BE2C (cell line): ENCODE measurements at places on chromosomes 5 and 9.

- no peak for DNase-seq
These were observed 44.4 kb downstream of the TTC39B start for GRCh38 chr9:15262581-15262980.

DNA sequence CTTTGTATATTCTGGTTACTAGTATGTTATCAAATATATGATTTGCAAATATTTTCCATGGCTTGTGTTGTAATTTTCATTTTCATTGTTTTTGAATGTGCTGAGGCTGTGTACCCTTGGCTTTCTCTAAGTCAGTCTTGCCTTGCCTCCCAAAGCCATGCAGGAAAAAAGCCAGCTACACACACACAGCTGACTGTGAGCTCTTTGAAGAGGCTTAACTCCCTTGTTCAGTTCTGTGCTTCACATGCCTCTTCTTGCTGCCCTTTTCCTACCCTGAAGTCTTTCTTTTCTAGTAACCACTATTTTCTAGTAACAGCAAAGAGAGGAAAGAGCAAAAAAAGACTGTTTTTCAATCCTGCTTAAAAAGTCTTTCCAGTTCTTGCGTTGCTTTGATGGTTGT, 53.9 kb downstream of the KCNN2 start:
- no peak for DNase-seq

DNA sequence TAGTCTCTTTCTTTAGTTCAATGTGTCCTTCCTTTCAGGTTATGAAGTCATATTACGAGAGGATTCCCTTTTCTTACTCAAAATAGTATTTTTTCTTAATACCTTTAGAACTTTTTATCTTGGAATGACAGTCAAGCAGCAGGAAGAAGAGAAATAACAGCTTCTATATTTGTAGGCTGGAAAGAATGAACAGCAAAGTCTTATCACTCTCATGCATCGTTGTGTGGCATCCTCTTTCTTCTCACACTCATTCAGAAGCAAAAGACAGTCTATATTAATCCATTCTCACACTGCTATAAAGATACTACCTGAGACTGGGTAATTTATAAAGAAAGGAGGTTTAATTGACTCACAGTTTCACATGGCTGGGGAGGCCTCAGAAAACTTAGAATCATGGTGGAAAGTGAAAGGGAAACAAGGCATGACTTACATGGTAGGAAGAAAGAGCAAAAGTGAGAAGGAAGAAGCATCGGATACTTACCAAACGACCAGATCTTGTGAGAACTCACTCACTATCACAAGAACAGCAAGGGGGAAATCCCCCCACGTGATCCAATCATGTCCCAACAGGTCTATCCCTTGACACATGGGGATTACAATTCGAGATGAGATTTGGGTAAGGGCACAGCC, 1646.1 kb upstream of the CDH6 start:
- DNase-seq, result no peak

DNA sequence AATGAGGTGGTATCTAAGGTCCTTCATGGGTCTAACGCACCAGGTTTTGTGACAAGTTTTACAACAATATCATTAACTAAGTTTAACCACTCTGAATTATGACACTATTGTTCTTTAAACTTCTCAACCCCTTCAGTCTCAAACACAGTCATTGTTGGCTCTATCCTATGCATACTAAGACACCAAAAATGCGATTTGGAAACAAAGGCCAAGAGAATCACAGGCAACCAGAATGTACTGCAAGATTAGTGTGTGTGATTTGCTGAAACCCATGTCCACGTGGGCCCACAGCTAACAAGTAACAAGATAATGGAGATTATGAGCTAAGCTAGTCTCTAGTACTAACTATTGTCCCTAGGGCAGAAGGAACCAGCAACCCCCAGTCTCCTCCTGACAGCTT, 142.2 kb upstream of the RANBP3L start:
- no peak for DNase-seq

GRCh38 chr5:91283899-91284298, 99.2 kb downstream of the ARRDC3 start:
- DNase-seq, result no peak

DNA sequence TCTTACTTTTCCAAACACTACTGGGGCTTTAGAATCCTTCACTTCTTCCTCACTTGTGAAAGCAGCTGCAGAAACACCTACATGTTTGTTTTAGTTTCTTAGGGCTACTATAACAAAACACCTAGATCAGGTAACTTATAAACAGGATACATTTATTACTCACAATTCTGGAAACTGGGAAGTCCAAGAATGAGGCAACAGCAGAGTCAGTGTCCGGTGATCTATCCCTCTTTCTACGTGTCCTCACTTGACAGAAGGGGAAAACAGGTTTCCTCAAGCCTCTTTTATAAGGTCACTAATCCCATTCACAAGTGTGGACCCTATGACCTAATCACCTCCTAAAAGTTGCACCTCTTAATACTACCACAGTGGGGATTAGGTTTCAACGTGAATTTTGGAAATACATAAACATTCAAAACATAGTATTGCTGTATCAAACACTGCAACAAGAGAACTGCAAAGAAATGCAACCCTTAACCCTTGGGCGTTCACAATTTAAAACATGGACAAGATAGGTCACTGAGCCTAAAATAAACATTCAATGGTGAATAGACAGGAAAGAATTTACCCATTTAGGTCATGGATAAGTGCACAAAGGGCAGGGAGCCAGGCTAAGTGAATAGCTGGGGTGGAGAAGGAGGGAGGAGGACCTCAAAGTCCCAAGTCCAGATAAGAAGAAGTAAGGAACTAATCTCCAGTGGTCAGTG, 104.3 kb downstream of the PIK3R1 start:
- DNase-seq, result no peak

DNA sequence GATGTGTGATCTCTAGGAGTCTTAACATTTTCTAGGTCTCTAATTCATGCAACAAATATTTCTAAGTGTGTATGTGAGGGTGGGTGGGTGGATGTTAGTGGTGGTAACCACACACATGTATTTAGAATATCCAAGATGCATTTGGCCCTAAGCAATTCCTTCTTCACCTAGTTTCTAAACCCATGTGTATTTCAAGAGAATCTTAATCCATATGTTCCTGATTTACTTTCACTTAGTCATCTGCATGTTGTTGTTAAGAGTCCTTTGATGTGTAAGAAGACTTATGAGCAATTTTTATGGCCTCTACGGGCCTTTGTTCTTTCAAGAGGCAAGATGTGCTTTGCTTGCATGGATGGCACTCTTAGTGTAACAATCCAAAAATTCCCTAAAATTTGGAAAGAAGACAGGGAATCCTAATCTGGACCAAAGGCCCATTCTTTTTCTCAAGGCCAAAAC, 282.6 kb downstream of the SPATA31D1 start:
- no peak for DNase-seq

DNA sequence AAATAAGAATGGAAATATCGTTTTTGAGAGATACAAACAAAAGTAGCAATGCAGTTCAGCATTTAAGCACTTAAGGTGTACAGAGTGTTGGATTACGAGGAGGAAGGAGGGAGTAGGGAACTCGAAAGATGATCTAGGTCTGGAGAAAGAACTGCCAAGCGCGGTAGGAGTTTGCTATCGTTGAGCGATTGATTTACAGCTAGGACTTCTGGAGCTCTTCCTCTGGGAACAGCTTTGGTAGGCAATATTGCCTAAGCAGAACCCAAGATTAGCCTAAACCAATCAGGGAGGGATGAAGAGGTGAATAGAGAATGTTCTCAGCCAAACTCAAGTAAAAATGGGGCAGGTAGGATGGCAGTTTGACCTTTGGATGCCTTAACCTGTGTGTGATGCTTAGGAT, 965 bp downstream of the CLTA start:
- DNase-seq, result no peak

GRCh38 chr5:171152382-171152781, 156.7 kb upstream of the TLX3 start:
- no peak for DNase-seq

- DNase-seq, result no peak
These were observed 32.1 kb downstream of the VAV2 start for GRCh38 chr9:133959966-133960567.

DNA sequence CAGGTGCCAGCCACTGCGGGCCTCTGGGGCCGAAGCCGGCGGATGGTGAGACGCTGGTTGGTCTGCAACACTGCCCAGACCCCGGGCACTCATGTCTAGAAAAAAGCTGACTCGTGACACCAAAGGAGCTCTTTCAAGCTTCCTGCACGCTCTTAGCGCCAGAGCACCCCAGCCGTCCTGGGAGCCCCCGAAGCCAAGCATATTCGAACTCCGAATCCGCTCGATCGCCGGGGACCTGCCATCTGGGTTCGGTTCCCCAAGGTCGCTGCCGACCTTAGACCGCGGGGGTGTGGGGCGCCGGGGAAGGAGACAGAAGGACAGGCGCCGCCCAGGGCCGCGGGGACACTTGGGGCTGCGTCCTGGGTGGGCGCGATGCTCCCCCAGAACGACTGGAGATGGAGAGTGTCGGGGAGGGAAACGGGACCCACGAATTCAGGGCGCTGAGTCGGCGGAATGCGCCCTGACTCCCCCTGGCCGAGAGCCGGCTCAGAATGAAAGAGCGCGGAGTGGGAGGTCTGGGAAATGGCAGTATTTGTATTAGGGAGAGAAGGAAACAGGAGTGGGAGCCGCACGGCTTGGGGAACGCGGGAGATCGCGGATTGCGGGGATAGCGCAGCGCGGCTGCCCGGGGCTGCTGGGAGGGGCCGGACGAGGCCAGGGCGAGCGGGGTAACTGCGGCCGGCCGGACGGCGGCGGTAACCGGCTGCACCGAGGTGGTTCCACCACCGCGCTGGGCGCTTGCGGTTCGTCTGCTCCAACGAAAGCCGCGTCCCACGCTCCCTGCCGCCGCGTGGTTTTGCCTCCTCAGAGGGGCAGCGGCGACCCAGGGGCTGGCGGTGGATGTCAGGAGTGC, 20.1 kb upstream of the MARCHF6 start:
- no peak for DNase-seq
